ENCODE measurements at places on chromosomes 5 and 9. TPM values are rescaled to one million over a fixed set of nuclear protein-coding genes. Genes with fewer than 3 reads are reported as not detected.

Gene MTAP
- polyA plus RNA-seq = 15.3 TPM

Gene SPINK7
- not detected for polyA plus RNA-seq

Gene SCGB3A1
- polyA plus RNA-seq = 0.20 TPM

Gene INPP5E
- polyA plus RNA-seq = 8.7 TPM

Gene OR2V1
- not detected for polyA plus RNA-seq

Gene ADAMTSL2
- polyA plus RNA-seq = 1.0 TPM

Gene SPOCK1
- polyA plus RNA-seq = 7.3 TPM

Gene ABO
- polyA plus RNA-seq = 0.03 TPM

Gene C5orf34
- 5.1 TPM for polyA plus RNA-seq

Gene KIF2A
- 13.1 TPM for polyA plus RNA-seq

Gene GRIN1
- 0.48 TPM for polyA plus RNA-seq

Gene GARIN3
- polyA plus RNA-seq = not detected

Gene RECK
- 5.4 TPM for polyA plus RNA-seq

GRCh38 chr5:146291421-146292074 lies 47.1 kb upstream of the POU4F3 start:
- H3K27me3 ChIP-seq = no peaks in the 10 kb centered on the region
- no peak overlapping the region for H3K27ac ChIP-seq
- H3K4me3 ChIP-seq = no peak overlapping the region
- DNase-seq = no peak
- H3K4me1 ChIP-seq = no peaks in the 10 kb centered on the region

DNA sequence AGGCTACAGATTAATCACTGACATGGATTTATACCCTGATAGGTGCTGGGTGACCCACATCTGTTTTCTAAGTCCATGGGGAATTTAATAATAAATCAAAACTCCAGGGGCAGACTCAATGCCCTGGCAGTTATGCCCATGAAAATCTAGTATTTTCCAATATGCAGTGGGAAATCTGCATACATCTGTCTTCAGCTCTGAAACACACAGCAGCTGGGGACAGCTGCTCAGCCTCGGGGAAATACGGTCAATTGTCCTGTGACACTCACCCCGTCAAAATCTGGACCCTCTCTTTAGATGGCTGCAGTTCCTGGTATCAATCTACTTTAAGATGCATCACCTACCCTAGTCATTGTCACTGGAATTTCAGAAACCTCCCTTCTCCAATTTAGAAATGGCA lies 12.7 kb upstream of the C1QTNF3 start:
- H3K27ac ChIP-seq = no peak overlapping the region
- no peaks in the 10 kb centered on the region for H3K36me3 ChIP-seq
- no peak overlapping the region for H3K4me3 ChIP-seq
- no peaks in the 10 kb centered on the region for H3K27me3 ChIP-seq

GRCh38 chr9:90927496-90927895 lies 125.9 kb downstream of the SYK start:
- H3K36me3 ChIP-seq = no peaks in the 10 kb centered on the region
- H3K27me3 ChIP-seq = no peaks in the 10 kb centered on the region
- H3K27ac ChIP-seq = no peak overlapping the region
- DNase-seq = no peak

DNA sequence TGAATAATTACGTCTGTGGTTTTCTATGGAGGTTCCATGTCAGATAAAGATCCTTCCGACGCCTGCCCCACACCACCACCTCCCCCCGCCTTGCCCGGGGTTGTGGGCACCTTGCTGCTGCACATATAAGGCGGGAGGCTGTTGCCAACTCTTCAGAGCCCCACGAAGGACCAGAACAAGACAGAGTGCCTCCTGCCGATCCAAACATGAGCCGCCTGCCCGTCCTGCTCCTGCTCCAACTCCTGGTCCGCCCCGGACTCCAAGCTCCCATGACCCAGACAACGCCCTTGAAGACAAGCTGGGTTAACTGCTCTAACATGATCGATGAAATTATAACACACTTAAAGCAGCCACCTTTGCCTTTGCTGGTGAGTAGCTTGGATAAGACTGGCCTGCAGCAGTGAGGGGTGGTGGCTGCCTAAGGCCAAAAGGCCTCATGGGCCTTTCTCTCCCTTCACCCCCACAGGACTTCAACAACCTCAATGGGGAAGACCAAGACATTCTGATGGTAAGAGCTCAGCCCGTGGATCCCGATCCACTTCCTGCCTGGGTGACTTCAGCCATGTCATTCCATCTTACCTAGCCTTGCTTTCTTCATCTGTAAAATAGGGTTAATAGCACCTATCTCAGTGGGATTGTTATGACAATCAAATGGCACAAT lies at the start of gene IL3:
TSS of gene IL3 (plus strand) at position 155 of the 661 bp plus-strand sequence. CDS start at position 207, 52 bp downstream.
- H3K4me3 ChIP-seq = no peak within 1 kb of the TSS
- no peaks in the 10 kb centered on the region for H3K27me3 ChIP-seq
- H3K4me1 ChIP-seq = no peaks in the 10 kb centered on the region
- no peak for DNase-seq

- no peaks in the 10 kb centered on the region for H3K36me3 ChIP-seq
- DNase-seq = no peak
- no peaks in the 10 kb centered on the region for H3K27me3 ChIP-seq
- peaks cover under 1% of the 10 kb centered on the region for H3K4me1 ChIP-seq
- no peak overlapping the region for H3K27ac ChIP-seq
Measured at GRCh38 chr9:135245482-135246247, 158.2 kb downstream of the OLFM1 start.

- no peaks in the 10 kb centered on the region for H3K27me3 ChIP-seq
- DNase-seq = no peak
- H3K27ac ChIP-seq = no peak overlapping the region
- no peaks in the 10 kb centered on the region for H3K4me1 ChIP-seq
Measured at GRCh38 chr9:135744333-135745070, 42.5 kb downstream of the KCNT1 start.

DNA sequence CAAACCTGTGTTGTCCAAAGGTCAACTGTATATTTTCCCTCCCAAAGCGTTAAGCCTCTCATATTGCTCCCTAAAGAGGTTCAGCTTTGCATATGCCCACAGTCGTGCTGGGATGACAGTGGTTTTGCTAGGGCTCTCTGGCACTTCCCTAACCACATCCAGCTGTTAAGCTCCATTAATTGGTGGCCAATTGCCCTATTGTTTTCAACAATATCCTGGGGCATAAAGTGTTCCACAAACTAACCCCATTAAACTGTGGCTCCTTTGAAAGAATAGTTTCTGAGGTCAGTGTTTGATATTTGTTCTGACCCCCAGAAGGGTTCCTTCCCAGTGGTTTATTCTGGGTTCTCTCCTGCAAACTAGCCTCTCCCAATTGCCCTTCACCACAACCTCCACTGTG lies 194.5 kb downstream of the HSD17B3 start:
- no peaks in the 10 kb centered on the region for H3K4me1 ChIP-seq
- no peak overlapping the region for H3K27ac ChIP-seq
- DNase-seq = no peak
- no peaks in the 10 kb centered on the region for H3K36me3 ChIP-seq
- H3K27me3 ChIP-seq = no peaks in the 10 kb centered on the region
- no peak overlapping the region for H3K4me3 ChIP-seq

DNA sequence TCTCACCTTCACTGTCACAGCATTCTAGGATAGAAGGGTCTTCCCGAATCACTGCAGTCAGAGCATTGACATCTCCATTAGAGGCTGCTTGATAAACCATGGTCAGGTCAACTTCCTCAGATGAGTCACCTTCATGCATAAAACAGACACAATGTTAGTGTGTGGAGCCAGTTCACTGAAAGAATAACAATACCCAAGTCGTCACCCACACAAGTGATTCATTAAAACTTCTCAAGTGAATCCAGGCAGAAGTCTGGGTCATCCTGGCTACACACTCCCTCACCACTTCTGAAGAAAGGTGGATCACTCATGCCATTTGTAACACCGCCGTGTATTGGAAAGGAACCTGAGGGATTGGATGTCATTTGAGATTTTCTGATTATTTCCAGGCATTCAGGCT lies 49.6 kb downstream of the ANKRD55 start:
- H3K4me1 ChIP-seq = no peaks in the 10 kb centered on the region
- H3K27me3 ChIP-seq = no peaks in the 10 kb centered on the region
- H3K4me3 ChIP-seq = no peak overlapping the region

DNA sequence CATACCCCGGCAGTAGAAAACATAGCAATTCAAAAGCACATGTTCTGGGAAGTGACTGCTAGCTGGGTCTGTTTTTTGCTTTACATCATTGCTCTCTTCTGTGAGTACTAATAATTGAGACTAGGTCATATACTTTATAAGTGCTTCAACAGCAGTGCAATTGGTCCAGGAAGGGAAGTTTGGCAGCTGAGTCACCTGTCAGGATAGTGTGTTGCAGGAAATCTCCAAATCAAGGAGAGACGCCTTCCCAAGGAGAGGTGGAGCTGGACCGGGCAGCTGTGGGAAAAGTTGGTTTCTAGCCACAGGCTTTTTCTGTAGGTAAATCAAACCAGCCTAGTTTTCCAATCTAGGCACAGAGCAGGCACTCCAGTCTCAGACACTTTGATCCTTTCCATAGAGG lies 330.1 kb downstream of the ENC1 start:
- H3K36me3 ChIP-seq = no peaks in the 10 kb centered on the region
- no peak overlapping the region for H3K4me3 ChIP-seq
- H3K27me3 ChIP-seq = no peaks in the 10 kb centered on the region
- DNase-seq = no peak
- H3K4me1 ChIP-seq = no peaks in the 10 kb centered on the region

DNA sequence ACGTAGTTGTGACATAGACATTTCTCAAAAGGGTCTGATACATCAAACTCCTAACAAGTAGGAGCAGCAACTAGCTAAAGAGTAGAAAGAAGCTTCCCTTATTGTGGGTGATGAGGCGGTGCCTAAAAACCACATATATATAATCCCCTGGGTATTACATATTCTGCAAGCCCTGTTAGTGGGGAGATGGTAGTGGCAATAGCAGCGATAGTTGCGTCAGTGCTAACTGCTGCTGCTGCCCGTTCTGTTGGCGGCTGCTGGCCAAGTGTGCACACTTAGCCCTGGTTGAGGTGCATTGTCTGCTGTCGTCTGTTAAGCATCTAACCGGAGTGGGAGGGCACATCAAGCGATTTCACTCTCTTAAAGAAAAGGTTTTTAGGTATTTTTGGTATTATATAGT lies 35.8 kb downstream of the VLDLR start:
- H3K36me3 ChIP-seq = peaks cover 6% of the 10 kb centered on the region
- no peak overlapping the region for H3K27ac ChIP-seq
- no peaks in the 10 kb centered on the region for H3K4me1 ChIP-seq
- H3K27me3 ChIP-seq = no peaks in the 10 kb centered on the region
- no peak overlapping the region for H3K4me3 ChIP-seq
- no peak for DNase-seq

GRCh38 chr9:129710169-129710453 lies 42.7 kb downstream of the PTGES start:
- H3K4me1 ChIP-seq = no peaks in the 10 kb centered on the region
- H3K27ac ChIP-seq = no peak overlapping the region
- H3K27me3 ChIP-seq = no peaks in the 10 kb centered on the region
- no peak for DNase-seq
- H3K36me3 ChIP-seq = no peaks in the 10 kb centered on the region
- H3K4me3 ChIP-seq = no peak overlapping the region

DNA sequence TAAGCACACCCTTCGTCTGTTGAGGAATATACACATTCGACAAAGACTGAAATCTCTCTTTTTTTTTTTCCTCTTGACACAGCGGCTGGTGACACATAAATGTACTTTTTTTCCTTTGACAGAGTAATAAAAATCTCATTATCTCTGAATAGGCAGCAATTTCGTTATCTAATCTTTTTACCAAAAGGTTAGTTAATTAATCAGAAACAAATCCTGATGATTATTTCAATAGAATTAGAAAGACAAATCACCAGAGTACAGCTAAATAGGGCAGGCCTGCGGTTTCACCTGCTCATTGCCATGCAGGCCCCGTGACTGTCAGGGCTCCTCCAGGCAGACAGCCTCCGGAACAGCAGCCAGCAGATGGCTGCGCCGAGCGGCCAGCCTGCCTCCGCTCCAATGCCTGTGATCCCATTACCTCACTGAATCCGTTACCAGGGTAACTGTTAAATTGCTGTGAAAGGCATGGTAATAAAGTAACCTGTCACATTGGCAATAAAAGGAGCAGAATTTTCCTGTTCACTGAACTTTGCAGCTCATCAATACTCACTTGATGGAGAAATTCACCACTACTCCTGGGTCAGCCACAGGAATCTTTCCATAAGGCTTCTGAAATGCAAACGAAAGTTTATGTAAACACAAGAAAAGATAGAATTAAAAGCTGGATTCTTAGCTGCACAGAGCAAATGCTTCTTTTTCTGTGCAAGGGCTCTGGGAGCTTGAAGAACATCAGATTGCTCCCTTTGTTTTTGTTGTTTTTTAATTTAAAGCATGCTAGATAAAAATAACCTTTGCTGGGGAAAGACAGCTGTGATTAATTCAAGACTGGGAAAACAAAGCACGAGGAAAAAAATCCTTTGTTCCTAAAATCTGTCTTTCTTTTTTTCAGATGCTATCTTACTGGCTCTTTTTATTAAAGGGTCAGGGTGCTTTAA lies 666.4 kb upstream of the ZNF608 start:
- no peak overlapping the region for H3K27ac ChIP-seq
- no peaks in the 10 kb centered on the region for H3K27me3 ChIP-seq
- peak; percentile 56 for DNase-seq
- H3K4me3 ChIP-seq = no peak overlapping the region
- peaks cover 18% of the 10 kb centered on the region for H3K4me1 ChIP-seq

DNA sequence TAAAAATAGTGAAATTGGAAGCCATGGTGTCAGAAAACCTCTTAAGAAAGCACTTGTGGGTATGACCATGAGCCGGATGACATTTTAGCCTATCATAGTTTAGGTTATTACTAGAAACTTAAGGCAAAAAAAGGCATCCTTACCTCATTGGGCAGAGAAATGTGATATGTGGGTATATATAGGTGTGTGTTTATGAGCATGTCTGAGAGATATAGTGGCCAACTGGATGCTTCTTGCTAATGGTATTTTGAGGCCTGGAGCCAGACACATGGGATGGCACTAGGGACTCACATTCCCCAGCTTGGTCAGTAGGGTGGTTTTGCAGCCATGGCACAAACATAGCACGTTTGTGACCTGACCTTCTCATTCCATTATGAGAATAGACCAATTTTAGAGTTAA lies 295.6 kb upstream of the MEF2C start:
- H3K27me3 ChIP-seq = no peaks in the 10 kb centered on the region
- H3K4me1 ChIP-seq = no peaks in the 10 kb centered on the region
- H3K4me3 ChIP-seq = no peak overlapping the region
- no peak overlapping the region for H3K27ac ChIP-seq

- no peaks in the 10 kb centered on the region for H3K27me3 ChIP-seq
- no peaks in the 10 kb centered on the region for H3K4me1 ChIP-seq
- H3K4me3 ChIP-seq = no peak overlapping the region
- H3K27ac ChIP-seq = no peak overlapping the region
- no peak for DNase-seq
Measured at GRCh38 chr5:88769165-88769564, 113.8 kb downstream of the MEF2C start.

GRCh38 chr9:38194870-38195269 lies 125.8 kb upstream of the SHB start:
- H3K27me3 ChIP-seq = no peaks in the 10 kb centered on the region
- H3K4me1 ChIP-seq = no peaks in the 10 kb centered on the region
- no peak for DNase-seq

- H3K36me3 ChIP-seq = no peaks in the 10 kb centered on the region
- no peak for DNase-seq
- H3K27me3 ChIP-seq = no peaks in the 10 kb centered on the region
- no peak overlapping the region for H3K27ac ChIP-seq
- no peak overlapping the region for H3K4me3 ChIP-seq
Measured at GRCh38 chr5:82493221-82493620, 215.1 kb upstream of the RPS23 start.

GRCh38 chr5:53879708-53880323 lies 319.4 kb downstream of the NDUFS4 start:
- no peaks in the 10 kb centered on the region for H3K36me3 ChIP-seq
- H3K4me1 ChIP-seq = peaks cover 18% of the 10 kb centered on the region
- no peak for DNase-seq
- H3K27ac ChIP-seq = no peak overlapping the region

Measured in H1 (cell line).